Activated CD8-positive, alpha-beta memory T cell treated with anti-CD3 and anti-CD28 coated beads for 24 hours (primary cell): ENCODE measurements at places on chromosomes 2 and 18.

GRCh38 chr2:20745924-20746555 is 76.9 kb downstream of the LDAH start:
- DNase-seq = no peak

GRCh38 chr18:22347606-22348511 is 69.9 kb downstream of the CTAGE1 start:
- peak; percentile 76 for DNase-seq

GRCh38 chr2:159154366-159154765 is 132.1 kb downstream of the WDSUB1 start:
- DNase-seq = no peak

- DNase-seq = no peak
Measured at GRCh38 chr2:97747285-97747684, 33.9 kb downstream of the ZAP70 start.

- no peak for DNase-seq
Measured at GRCh38 chr2:63544017-63544627, 44.2 kb downstream of the WDPCP start.

- DNase-seq = no peak
Measured at GRCh38 chr2:69501301-69501700, 64.1 kb upstream of the NFU1 start.

- DNase-seq = no peak
Measured at GRCh38 chr18:28332071-28332470, 155.1 kb upstream of the CDH2 start.

GRCh38 chr2:65536596-65536995 is 104.2 kb upstream of the SPRED2 start:
- DNase-seq = no peak

DNA sequence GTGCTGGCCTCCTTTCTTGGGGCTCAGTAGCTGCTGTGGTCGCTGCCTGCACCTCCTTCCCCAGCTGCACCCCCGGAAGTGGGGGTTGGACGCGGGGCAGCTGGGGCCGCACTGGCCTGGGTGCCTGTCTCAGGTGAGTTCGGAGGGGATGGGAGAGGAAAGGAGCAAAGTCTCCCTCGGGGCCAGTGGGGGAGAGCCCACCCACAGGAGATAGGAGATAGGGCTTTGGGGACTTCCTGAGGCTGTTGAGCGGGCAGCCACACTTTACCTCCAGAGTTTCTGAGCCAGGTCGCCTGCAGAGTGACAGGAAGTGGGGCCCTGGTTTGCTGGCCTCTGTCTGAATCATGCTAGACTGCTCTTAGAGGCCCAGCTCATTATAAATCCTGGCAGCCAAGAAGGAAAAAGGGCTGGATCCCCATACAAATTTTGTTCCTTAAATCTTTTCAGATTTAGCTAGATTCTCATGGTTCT is 8.1 kb downstream of the MBP start:
- DNase-seq = peak; percentile 82
